ENCODE measurements at places on chromosomes 7 and 10.

DNA sequence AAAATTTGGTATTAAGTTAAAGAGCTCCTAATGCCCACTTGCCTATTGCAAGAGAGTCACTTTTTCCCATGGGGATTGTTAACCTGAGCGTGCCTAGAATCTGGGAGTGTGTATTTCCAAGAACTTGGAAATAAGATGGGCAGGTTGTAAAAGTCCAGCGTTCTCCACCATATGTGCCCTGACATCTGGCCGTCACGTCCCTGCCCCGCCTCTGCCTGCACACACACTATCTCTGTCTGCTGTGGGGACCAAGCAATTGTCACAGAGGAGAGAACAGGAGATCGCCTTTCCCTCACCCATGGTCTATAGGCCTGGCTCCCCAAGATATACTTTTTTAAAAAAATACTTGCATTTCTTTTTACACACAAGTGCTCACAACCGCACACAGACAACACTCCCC lies 396.5 kb upstream of the PFKP start:
- no peak for DNase-seq

GRCh38 chr7:38123494-38123893 lies 54.6 kb upstream of the STARD3NL start:
- DNase-seq, result no peak

- no peak for DNase-seq
Observed at GRCh38 chr7:106775552-106775936, 89.5 kb upstream of the PIK3CG start.

DNA sequence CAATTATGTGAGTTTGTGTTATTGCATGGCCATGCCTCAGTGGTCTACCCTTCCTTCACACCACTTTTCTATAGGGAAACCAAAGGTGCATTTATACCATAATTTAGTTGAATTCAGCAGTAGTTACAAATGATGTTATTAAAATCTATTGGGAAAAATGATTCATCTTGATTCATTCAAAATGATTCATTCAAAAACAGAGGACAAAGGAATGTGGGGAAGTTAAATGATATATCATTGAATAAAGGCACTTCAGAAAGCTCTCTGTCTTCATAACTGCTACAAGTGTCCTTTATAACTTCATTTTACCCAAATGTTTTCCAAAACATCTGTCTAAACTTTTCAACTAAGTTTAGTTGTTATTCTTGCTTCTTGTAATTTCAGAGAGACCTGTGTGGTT lies 722.9 kb downstream of the GRM8 start:
- DNase-seq, result no peak

DNA sequence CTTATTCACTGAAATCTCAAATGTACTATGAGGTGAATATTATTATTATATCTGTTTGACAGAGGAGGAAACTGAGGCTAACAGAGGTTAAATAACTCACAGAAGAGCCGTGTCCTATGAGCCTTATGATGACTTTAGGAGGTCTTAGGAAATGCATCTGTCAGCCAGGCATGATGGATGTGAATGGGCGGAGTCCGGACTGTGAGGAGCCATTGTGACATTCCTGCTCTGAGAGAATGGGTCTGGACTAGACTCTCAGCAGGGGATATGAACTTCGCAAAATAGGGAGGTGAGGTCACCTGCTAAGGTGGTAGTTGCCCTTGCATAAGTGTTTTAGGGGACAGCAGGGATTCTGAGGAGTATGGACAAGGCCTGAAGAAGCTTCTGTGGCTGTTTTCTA lies 153.6 kb downstream of the TMEM178B start:
- no peak for DNase-seq

- DNase-seq, result no peak
Observed at GRCh38 chr7:131459256-131459655, 97.2 kb downstream of the PODXL start.

GRCh38 chr10:3714531-3714930 lies 70.5 kb downstream of the KLF6 start:
- no peak for DNase-seq

DNA sequence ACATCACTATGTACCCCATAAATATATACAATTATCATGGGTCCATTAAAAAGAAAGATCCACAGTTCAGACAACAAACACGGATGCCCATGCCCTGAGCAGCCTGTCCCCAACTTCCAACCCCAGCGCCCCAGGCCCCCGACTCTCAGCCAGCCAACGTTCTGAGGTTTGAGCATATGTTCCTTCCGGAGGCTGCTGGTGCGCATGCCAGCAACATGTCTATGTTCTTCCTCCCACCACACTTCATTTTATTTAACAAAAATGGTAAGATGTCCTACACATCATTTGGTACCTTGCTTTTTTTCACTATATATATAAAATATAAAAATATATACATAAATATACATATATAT lies 250.9 kb downstream of the MAD1L1 start:
- no peak for DNase-seq

DNA sequence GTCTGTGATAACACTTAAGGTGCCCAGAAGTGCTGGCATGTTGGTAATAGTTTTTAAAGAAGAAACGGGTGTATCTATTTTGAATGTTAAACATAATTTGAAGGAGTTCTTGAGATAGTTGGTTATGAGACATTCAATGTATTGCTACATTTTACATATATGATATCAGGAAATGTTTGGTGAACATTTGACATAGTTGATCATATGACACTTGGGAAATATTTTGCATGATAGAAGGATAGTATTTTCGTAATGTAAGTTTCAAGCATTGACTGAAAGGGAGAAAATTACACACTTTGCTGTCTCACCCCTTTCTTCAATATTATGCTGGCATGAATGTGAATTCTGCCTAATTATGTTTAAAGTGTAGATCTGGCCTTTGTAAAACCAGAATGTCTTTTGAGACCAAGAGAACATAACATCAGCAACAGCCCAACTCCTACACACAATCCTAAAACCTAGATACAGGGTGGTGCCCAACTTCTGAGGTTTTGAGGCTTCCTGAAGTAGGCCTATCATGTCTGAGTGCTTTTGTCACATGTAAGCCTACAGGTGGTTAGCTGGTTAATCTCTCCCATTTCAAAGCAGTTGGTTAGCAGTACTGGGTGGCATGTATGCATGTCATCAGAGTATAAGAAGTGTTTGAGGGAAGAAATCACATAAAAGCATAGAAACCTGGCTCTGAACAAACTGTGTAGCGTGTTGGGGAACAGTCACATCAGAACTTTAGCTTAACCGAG lies 2.1 kb downstream of the ADD3 start:
- DNase-seq, result no peak

DNA sequence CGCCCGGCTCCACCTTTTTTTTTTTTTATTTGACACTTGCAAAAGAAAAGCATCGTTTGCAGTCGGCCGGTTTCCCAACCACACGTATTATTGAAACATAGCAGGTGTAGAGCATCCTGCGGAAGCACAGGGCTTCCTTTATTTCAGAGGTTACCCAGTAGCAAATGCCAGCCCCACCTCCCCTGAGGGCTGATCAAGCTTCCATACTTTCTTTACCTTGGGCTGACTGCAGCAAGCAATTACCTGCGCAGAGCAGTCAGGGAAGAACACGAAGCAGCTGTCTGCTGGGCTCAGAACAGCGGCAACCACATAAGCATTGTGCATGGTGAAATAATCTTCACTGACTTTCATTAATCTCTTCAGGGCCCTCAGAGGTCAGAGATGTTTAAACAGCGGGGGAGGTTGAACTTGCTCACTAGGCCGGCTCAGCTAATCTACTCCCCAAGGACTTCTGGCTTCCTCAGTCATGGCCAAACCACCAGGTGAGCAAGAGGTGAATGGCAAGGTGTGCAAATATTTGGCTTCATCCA lies 784.7 kb upstream of the AUTS2 start:
- no peak for DNase-seq

- DNase-seq, result no peak
Observed at GRCh38 chr10:88336334-88336733, 246.8 kb downstream of the RNLS start.

DNA sequence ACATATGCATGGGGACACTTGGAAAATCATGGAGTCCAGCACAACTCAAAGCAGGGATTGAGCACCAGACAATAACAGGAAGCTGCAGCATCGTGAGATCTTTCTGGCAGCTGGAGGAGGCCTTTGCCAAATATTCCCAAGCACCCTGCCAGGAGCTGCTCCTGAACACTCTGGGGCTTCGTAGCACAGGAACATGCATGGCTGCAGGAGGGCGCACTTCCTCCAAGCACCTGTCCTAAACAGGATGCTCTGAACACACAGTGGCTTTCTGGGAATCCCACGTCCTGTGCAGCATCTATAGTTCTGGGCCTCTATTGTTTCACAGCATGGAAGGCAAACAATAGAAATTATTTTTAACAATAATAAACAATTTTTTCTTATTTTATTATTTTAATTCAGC lies 4.1 kb downstream of the ABLIM1 start:
- no peak for DNase-seq

DNA sequence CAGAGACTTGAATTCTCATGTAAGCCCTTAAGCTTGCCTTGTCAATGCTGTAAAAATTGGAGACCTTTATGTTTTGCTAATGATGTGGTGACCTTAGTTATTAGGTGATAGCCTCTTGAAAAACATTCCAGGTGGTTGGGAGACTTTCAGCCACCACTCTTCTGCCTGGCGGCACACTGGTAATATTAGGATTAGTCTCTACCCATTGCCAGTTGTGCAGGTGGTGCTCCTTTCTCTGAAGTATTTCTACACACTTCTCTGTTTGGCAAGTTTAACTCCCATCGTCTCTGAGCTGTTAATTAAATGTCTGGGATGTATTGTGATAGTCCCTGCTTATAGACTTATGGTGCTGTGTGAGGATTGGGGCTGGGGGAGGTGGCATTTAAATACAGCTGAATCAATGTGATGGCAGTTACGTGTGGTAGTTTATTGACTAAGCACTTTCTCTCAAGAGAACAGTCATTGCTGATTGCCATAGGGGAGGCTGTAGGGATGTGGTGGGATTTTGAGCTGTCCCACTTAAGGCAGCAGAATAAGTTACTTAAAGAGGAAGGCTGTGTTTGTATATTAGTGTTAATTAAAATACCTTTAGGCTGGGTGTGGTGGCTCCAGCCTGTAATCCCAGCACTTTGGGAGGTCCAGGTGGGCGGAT lies 61.7 kb downstream of the DAGLB start:
- DNase-seq, result no peak

DNA sequence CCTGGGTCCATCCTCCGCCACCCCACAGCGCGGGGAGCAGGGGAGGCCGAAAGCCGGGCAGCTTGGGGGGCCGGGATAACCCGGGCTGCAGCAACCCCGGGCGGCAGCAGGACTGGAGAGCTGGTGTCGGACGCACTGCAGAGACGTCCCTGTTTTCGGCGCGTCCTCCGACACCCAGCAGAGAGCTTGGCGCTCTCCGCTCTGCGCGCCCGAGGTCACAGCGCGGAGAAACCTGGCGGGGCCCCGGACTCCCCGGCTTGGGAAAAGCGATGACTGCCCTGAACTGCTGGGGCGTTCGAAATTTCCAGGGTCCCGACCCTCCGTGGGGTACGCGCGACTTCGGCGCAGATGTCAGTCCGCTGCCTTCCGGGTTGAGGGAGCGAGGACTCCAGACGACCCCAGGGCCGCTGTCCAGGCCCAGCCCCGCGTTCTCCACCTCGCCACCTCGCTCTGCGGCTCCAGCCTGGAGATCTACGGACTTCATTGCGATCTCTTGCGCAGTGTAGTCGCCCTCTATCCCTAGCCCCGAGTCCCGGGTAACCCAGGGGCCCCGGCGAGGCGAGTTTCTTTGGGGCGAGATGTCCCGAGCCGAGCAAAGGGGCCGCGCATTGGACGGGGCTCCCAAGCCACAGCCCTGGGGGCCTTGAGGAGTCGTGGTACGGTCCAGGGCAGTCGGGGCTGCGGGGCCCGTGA lies 617 bp upstream of the FOXI2 start:
- DNase-seq, result no peak

DNA sequence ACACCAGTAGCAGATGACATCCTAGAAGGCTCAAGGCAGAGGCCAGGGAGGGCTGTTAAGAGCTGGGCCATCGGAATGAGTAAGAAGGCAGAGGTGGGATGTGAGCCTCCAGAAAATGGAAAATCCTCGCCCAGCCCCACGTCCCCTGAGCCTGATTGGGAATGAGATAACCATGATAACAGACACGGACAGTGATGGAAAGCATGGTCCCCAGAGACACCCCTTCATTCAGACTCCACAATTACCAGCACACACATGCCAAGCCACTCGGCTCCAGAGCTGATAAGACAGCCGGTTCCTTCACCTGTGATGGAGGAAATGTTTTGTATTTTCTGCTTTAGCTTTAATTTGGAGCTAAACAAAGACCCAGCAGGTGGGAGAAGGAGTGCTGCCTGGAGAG lies 106.0 kb downstream of the GRID1 start:
- peak; percentile 46 for DNase-seq

DNA sequence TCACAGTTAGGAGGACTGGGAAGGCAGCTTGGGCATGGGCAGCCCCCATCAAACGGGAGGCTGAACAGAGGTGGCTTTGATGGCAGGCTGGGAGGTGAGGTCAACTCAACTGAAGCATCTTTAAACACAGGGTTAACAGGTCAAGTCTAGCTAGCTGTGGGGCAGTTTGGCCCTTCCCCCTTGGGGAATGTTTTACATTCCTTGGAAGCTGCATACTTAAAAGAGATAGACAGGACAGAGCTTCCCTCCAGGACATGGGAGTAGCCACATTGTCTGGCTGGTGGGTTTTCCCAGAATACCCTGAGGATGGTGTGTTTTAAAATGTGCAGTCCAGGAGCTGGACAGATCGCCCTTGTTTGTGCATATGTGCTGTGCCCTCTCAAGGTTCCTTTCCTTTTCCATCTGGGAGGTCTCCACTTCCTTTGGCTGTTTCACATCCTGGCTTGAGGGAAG lies 6.8 kb upstream of the RASSF4 start:
- DNase-seq, result peak; percentile 54

GRCh38 chr10:120508393-120508792 lies 51.4 kb downstream of the PLPP4 start:
- no peak for DNase-seq

DNA sequence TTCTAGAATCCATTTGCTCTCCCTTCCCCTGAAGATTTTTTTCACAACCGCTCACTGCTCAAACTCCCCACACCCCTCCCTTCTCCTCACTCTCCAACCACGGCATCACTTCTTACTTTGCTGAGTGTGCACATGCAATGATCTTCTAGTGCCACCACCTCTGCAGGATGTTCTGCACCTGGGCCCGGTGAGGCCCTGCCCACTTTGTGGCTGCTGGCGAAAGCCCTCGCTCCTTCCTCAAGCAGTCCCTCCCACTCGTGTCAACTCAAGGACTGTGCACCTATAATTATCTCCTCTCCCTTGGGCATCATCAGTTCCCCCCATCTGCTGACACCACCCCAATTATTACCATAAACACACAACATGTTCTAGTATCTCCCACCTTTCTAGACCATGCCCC lies 91.0 kb upstream of the LANCL2 start:
- no peak for DNase-seq

GRCh38 chr7:90689260-90689659 lies 93.1 kb downstream of the CDK14 start:
- DNase-seq, result no peak

Measured in vagina (tissue), 2 donors.